ENCODE measurements at places on chromosomes 7 and 10. TPM values are rescaled to one million over a fixed set of nuclear protein-coding genes. Genes with fewer than 3 reads are reported as not detected.

GRCh38 chr10:6522230-6522629, 57.8 kb downstream of the PRKCQ start:
- no peak for DNase-seq
- H3K27me3 ChIP-seq = no peaks in the 10 kb centered on the region

DNA sequence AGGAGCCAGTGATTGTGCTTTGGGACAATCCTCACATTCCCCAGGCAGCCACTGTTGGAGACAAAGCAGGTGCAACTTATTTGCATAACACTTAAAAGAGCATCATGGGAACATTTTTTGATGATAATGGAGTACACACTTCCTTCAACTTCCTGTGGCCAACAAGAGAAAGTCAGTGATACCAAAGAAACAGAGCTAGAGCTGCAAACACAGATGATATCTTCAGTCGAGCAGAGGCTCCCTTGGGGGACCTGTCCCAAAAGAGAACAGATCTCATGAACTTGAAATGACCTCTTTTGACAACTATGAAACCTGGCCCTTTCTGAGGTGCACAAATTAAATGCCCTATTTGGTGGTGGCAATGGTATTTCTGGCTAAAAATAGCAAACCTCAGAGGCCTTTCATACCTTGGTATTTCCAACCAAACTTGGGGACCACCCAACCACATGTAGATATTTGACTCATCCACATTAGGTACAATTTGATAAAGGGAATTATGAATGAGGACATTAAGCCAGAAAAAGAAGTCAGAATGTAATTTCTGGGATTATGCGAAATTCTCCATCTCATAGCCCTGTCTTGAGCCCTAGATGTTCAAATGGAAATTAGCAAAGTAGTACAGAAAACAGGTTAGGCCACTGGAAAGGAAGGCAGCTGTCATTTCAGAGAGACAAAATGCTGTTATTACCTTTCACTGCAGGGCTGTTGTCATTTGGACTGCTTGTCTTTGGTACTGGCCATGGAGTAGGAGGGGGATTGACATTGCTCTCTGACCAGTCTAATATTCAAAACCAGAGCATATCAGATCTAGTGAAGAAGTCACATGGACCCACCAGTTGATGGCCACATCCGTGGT, 146.2 kb downstream of the ICA1 start:
- H3K27ac ChIP-seq = no peak overlapping the region
- H3K27me3 ChIP-seq = peaks cover 5% of the 10 kb centered on the region
- H3K36me3 ChIP-seq = no peaks in the 10 kb centered on the region

DNA sequence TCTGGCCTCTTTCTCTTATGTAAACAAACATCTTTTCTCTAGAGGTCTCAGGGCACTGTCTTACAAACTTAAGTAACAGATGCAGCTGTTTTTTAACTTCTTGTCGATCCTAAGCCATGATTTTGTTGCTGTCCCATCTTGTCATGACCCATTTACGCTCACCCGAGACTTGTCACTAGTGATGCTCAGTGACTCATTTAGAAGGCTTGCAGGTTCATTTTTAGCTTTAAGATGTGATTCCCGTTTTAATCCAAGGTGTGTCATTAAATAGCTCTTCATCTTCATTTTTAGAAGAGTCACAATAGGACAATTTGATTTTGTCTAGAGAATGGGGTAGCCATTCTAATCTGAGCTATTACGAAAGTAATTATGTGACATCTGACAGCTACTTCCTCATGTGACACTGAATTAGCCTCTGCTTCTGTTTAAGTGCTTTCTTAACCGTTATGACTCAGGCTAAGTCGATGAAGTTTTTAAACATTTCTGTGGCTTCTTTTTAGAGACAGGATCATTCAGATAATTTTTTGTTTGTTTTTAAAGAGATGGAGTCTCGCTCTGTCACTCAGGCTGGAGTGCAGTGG, 42.7 kb downstream of the SPDYE5 start:
- peak overlapping the region; percentile 1 for H3K4me3 ChIP-seq
- H3K27ac ChIP-seq = peak overlapping the region; percentile 58
- H3K36me3 ChIP-seq = peaks cover 23% of the 10 kb centered on the region
- DNase-seq = peak; percentile 85

The ATE1 gene
- 29.8 TPM for total RNA-seq

DNA sequence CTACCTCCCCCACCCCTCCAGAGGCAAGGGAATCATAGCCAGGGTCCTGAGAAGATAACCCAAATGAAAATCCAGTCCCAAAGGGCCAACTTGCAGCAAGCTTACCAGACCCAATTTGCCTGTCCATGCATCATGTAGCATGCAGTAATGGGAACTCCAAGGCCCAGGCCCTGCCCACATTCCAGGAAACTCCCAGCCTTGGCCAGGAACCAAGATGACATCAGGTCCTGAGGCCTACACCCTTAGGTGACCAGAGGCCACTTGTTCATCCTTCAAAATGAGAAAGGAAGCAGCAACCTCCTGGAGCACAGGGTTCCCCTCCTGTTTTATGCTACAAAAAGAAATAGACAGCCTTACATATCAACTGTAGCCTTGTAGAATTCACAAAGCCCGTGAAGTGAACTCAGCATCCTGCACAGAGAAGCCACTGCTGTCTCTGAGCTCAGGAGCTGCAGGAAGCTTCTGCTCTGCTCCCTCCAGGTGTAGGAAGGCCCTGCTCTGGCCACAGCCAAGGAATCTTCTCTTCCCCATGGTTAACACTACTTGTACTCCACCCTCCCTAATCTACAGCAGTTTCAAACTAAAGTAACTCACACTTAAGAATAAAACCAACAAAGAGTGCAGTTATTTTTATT, 30.3 kb upstream of the GRB10 start:
- no peaks in the 10 kb centered on the region for H3K27me3 ChIP-seq
- peak; percentile 79 for DNase-seq
- H3K36me3 ChIP-seq = no peaks in the 10 kb centered on the region
- no peak overlapping the region for H3K27ac ChIP-seq
- peaks cover 4% of the 10 kb centered on the region for H3K4me1 ChIP-seq
- no peak overlapping the region for H3K4me3 ChIP-seq

DNA sequence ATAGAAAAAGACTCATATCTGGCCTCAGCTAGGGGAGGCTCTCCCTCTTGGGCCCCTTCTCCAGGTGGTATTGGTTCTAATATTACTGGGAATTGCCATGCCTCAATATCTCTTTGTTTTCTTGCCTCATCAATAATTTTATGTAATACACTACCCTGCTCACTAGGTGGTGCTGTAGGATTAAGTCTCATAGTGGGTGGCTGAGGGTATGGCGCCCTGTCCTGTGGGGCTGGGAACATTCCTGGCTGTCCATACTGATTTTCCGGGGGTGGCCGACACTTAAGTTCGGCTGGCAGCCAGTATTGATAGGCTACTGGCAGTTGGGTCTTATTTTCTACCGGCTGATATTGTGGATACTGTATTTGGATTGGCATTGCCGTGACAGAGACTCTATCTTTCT, 9.0 kb upstream of the TAS2R3 start:
- no peaks in the 10 kb centered on the region for H3K4me1 ChIP-seq
- no peaks in the 10 kb centered on the region for H3K27me3 ChIP-seq
- peaks cover 53% of the 10 kb centered on the region for H3K36me3 ChIP-seq
- H3K27ac ChIP-seq = no peak overlapping the region
